Sciatic nerve (tissue), 2 donors: ENCODE measurements at places on chromosomes 4 and X.

DNA sequence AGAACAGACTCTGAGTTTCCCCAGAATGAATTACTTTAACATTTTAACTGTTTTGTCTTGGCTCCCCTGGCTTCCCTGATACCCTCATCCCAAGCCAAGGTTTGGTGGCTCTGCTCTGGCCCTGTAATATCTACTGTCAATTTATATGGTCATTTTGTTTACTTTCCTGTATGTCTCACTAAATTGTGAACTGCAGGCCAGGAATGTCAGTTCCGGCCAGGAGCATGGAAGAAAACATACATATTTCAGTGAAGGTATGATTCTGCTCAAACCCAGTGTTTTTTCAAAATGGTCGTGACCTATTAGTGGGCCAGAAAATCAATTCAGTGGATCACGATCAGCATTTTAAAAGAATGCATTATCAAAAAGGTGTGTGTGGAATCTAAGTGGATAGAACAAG, 1.2 kb downstream of the RPGR start:
- DNase-seq = no peak

GRCh38 chr4:53714236-53715140, 123.2 kb upstream of the LNX1 start:
- DNase-seq = no peak

DNA sequence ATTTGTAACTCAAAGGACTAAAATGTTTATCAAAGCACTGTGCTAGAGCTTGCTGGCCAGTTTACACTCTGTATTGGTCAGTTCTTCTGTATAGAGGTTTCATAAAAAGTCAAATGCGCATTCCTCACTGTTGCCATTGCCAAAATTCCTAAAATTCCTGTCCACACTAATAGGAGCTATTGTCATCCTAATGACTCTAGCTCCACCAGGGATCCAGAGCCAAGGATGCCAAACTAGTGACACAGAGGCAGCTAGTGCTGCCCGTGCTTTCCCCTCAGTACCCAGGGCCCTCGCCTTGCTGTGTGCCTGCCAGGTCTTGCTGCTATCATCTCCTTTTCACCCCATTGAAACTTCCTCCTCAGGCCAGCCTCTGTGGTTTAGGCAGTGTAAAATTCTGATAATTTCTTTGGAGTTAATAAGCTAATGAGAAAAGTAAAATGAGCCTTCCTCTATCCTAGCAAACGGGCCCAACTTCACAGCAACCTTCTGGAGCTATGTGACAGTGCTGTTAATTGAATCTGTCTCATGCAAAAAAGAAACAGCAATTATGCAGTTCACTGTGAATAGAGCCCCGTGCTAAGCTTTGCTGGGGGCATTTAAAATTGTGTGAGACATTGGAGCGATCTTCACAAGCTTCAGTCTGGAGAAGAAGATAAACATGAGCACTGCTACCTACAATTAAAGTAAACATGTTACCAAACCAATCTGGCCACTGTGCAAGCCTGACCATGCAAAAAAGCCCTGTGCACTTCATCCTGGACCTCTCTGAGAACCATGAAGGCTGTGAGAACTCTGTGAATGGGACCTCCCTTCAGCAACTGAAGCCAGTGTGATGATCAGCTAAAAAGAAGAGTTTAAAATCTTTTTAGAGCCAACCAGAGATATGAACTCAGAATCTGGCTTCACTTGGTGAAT, 43.1 kb upstream of the FGF2 start:
- no peak for DNase-seq

GRCh38 chr4:168480931-168481611, 779 bp upstream of the DDX60L start:
- DNase-seq = no peak

- no peak for DNase-seq
Measured at GRCh38 chr4:105145156-105145902, 1.3 kb upstream of the TET2 start.

GRCh38 chr4:183878251-183878970, 26.7 kb upstream of the STOX2 start:
- no peak for DNase-seq

DNA sequence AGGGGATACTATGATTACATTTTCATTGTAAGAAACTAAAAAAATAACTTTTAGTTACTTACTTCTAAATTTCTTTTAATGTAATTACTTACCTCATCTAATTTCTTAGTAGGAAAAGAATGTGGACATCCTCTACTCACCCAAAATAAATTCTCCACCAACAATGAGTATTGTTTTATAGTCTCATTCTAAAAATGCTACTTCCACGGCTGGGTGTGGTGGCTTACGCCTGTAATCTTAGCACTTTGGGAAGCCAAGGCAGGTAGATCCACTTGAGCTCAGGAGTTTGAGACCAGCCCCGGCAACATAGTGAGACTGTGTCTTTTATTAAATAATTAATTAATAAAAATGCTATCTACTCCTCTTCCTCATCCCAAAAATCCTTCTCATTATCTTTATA, 99.8 kb downstream of the PPA2 start:
- DNase-seq = no peak

- DNase-seq = no peak
Measured at GRCh38 chr4:100414016-100414790, 103.6 kb downstream of the EMCN start.

DNA sequence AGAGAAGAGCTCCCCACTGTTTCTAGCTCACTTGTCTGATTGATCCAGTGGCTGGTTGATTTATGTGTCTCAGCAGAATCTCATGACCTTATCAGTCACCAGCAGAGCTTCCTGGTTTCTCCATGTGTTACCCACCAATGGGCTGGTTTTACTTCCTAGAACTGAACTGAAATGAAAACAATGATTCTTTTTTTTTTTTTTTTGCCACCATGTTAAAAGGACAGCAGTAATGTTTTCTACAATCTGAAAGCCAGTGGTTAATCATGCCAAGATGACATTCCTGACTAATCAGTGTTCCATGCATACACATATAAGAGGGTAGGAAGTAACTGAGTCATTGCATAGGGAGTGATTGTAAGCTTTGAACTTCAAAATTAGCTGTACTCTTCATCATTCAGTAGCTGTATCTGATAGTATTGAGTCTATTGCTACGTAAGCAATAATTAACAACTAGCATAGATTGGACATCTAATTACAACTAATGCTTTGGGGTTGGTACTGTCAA, 67.7 kb downstream of the SLC4A4 start:
- no peak for DNase-seq

DNA sequence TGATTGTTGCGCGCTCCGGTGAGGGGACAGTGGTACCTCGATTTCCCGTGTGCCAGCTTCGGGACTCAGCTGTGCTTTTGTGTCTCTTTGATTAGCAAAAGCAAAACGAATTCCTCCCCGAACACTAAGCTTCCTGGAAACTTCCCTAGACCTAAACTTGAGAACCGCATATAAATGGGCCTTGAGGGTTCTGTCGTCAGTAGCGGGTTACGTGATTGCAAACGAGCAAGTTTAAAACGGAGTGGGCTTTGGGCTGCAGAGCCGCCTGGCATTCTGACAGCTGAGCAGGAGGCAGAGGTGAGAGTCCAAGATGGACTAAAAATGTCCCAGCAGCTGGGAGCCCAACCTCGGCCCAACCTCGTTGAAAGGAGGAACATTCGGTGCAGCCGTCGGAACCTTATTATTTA, 1.2 kb upstream of the TAPT1 start:
- DNase-seq = peak; percentile 63

DNA sequence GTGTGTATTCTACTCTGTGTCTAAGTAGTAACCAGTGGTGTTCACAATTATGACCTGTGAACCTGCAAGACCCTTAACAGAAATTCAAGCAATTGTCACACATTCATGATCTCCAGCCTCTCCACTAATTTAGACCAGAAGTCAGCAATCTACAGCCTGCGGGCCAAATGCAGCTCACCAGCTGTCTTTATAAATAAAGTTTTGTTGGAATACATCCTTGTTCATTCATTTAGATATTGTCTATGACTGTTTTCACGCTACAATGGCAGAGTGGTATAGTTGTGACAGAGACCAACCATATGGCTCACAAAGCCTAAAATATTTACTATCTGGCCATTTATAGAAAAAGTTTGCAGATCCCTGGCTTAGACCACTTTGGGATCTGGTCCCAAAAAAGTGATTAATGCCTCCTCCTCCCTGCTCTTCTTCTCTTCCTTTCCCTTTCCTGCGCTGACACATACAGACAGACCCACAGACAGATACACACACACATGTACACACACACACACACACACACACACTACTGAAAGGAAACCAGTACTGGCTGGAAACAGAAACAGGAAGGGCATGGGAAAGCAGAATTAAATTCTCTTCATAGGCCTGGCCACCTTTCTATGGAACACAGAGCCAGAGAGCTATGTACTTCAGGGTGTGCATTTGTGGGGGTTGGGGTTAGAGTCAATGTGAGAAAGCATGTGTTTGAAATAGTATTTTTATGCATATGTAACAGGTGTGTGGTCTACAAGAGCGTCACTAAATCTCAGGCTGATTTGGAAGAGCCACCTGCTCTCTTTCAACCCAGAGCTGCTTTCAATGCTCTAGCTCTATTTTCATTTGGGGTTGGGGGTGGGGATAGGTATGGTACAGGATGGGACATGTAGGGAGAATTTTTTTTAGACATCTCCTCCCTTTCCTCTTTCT, 49.7 kb upstream of the TMEM164 start:
- no peak for DNase-seq

- DNase-seq = no peak
Measured at GRCh38 chr4:142660728-142661127, 185.4 kb downstream of the INPP4B start.

DNA sequence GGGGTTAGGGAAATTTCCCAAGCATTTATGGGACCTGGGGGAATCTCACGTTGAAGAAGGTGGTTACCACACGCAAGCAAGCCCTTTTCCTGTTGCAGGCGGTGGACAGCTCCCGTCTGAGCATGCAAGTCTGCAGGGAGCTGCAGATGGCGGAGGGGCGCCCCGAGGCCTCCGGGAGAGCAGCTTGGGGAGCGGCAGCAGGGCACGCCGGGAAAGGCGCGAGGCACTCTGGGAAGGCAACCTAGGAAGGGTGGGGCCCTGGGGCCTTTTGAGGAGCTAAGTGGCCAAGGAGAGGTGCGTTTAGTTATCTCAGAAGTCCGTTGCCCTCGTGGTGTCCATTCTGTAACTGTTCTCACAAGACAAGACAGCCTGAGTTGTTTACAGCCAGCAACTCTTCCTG, 57.0 kb upstream of the SLC25A4 start:
- no peak for DNase-seq

DNA sequence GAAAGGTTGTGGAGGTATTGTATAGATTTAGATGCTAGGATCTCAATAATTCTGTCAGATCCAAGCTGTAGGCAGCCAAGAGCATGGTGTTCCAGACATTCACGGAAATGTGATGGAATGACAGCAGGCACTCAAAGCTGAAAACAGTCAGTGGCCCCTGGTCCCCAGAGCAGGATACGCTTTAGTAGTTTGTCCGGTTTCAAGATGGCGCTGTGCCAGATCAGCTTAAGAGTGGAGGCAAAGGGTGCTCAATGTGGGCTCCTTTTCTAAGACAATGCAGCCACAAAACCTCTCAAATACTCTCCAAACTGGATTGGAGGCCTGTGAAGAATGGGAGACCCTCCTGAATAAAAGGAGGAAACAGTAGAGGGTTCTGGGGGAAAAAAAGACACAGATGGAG, 291.2 kb upstream of the HS3ST1 start:
- no peak for DNase-seq

DNA sequence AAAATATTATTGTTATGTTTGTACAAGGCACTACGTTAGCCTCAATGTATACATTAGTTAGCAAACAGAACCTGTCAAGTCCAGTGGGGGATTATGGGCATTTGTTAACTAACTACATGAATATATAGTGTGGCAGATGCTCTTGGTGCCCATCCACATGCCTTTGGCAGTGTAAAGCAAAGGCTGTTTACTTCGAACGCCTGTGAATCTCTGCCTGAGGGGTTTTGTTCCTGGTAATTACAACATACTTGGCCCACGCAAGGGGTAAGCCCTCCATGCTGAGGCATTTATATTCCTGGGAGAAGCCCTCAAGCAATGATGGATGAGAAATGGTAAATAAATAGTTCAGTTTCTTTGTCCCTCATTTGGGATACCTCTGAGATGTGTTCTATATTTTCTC, 119.7 kb downstream of the IL1RAPL1 start:
- no peak for DNase-seq

- DNase-seq = no peak
Measured at GRCh38 chr4:123064390-123064789, 142.0 kb upstream of the NUDT6 start.

DNA sequence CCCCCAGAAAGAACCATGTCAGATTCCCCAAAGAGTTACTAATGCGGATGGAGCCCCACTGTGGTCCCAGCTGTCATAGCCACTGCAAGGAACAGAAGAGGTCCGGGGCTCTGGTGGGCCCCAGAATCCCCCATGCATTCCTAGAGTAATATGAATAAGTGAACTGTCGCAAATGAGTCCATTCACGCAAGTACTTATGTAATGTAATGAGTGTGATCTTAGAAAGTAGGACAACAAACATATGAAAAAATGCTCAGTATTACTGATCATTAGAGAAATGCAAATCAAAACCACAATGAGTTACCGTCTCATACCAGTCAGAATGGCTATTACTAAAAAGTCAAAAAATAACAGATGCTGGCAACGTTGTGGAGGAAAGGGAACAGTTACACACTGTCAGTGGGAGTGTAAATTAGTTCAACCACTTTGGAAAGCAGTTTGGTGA, 141.5 kb upstream of the RBPJ start:
- DNase-seq = no peak

- no peak for DNase-seq
Measured at GRCh38 chr4:161442921-161443320, 720.9 kb downstream of the FSTL5 start.
